ENCODE measurements at places on chromosomes 1 and 21.
A peak's percentile ranks its signal among the peaks of the same experiment; 100 is the strongest.

GRCh38 chr1:110084227-110085078 is 14.0 kb upstream of the ALX3 start:
- DNase-seq = no peak

DNA sequence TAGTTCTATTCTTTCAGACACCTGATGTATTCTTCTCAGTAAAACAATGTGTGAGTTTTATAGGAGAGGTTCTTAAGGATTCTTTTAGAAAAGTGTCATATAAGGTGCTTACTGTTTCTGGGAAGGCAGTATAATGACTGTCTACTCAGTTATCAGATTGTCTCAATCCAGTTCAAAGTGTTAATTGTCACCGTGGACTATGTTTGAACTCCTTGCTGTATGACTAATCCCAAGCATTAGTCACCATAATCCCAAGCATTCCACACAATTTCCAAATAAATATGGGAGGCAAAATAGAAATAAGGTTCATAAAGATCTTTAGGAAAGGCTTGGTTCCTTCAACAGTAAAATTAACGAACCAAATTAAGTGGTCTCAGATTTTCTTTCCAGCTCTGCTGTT is 342.1 kb upstream of the NR5A2 start:
- DNase-seq = no peak

GRCh38 chr1:74690909-74691308 is 17.3 kb upstream of the ERICH3 start:
- no peak for DNase-seq

GRCh38 chr1:109546311-109547109 is 1.9 kb upstream of the GNAI3 start:
- peak; percentile 85 for DNase-seq

- peak; percentile 15 for DNase-seq
These were observed 37.0 kb downstream of the CAPN8 start for GRCh38 chr1:223628233-223629125.

DNA sequence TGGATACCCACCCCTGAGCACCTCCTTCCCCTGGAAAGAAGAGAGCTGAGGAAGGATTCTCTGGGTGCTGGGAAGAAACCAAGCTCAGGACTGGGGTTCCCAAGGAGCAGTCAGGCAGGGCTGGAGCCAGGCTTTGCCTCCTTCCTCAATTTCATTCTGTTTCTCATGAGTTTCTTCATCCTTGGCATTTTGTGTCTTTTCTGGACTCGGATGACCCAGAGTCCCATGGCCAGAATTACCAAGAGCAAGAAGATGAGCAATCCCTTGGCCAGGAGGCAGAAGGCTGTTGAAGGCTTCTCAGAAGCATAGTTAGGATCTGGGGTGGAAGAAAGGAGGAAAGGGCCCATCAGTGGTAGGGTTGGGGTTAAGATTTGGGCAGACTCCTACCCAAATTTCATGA is 2.5 kb downstream of the SLAMF9 start:
- no peak for DNase-seq

- DNase-seq = no peak
These were observed 96.0 kb upstream of the TSPAN2 start for GRCh38 chr1:115185336-115185735.

- DNase-seq = no peak
These were observed 83.1 kb downstream of the KCNN3 start for GRCh38 chr1:154786804-154787570.

GRCh38 chr1:208475449-208475848 is 231.3 kb upstream of the PLXNA2 start:
- DNase-seq = no peak

DNA sequence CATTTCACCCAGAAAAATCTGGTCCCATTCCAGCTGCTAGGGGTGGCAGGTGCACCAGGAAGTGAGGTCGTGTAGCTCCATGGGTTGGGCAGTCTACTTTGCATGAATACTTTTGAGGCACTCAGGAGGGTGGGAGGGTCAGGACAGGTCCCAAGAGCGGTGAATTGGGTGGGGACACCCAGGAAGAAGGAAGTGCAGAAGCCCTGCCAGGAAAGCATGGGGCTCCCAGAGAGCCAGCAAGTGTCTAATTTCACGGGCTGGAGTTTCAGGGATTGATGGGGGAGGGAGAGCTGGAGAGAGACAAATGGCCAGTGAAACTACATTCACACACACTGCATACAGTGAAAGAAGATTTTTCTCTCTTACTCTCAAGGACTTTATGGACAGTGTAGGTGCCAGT is 137.8 kb downstream of the GALNT2 start:
- no peak for DNase-seq

DNA sequence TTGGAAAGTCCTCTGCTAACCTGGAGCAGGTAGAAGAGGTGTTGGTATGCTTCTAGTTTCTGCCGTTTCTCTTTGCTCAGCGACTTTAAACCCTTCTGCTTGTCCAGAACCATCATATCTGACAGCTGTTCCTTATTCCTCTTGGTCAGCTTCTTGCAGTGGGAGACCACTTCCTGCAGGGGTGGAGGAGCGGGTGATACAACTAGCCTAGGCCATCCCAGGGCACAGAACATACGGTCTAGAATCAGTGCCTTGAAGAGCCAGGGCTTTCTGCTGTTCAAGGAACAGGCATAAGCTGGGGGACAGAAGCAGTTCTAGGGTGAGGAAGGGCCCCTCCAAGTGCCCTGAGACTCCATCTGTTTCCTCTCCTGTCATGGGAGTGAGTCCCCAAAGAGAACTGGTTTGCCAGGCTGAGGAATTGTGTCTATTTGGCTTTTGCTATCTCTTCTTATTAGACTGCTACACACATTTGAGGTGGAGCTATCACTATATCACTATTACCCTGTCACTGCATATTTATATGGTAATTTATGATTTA is 32.5 kb downstream of the IQGAP3 start:
- DNase-seq = no peak

- no peak for DNase-seq
These were observed 23.0 kb downstream of the CHD5 start for GRCh38 chr1:6157132-6157527.

DNA sequence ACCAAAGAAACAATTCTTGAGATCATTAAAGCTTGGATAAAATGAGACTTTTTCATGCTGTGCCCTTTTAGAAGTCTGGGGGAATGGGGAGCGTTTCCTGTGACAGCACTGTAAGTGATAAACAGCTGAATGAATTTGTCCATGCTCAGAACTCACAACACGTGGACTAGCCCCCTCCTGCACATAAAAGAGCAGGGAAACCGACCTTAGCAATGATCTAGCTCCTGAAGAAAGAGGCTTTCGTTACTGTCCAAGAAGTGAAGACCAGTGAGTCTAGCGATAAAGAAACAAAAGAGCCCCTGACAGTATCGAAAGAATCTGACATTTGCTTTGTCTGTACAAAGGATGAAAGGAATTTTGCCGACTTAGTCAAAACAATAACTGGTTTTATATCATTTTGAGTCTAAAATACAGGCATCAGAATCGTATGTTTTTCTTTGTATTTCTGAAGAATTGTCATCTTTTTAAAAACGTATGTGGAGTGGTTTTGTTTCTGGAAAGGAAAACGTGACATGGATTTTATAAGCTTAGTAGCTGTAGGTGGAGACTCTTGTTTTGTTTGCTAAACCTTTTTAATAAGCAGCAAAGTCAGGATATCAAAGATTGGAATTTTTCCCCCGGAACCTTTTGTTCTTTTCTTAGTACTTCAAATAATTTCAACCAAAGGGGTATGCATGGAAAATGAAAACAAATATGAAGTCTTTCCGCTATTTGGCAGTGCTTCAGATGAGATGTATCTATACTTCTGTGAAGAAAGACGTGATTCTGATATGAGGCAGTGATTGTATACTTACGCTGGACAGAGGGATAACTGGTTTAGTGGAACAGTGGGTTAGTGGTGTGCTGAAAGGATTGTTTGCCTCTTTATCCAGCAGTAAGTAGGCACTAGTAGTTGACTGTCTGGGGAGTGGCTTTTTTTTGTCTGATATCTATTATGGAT is 61.0 kb downstream of the MAST2 start:
- no peak for DNase-seq

Data from effector memory CD4-positive, alpha-beta T cell (primary cell).